Activated CD8-positive, alpha-beta memory T cell treated with anti-CD3 and anti-CD28 coated beads for 4 hours (primary cell): ENCODE measurements at places on chromosomes 13 and 19.

- DNase-seq, result no peak
These were observed 60.9 kb downstream of the THSD1 start for GRCh38 chr13:52345048-52345447.

DNA sequence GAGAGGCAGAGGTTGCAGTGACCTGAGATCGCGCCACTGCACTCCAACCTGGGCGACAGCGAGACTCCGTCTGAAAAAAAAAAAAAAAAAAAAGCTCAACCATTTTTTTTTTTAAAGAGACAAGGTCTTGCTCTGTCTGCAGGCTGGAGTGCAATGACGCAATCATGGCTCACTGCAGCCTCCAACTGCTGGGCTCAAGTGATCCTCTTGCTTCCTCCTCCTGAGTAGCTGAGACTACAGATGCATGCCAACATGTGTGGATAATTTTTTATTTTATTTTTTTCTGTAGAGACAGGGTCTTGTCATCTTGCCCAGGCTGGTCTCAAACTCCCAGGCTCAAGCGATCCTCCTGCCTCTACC lies 10.3 kb downstream of the EHD2 start:
- DNase-seq, result no peak

GRCh38 chr13:25910991-25911419 lies 140.8 kb downstream of the SHISA2 start:
- no peak for DNase-seq

- no peak for DNase-seq
These were observed 56.2 kb downstream of the LACC1 start for GRCh38 chr13:43935878-43936277.

DNA sequence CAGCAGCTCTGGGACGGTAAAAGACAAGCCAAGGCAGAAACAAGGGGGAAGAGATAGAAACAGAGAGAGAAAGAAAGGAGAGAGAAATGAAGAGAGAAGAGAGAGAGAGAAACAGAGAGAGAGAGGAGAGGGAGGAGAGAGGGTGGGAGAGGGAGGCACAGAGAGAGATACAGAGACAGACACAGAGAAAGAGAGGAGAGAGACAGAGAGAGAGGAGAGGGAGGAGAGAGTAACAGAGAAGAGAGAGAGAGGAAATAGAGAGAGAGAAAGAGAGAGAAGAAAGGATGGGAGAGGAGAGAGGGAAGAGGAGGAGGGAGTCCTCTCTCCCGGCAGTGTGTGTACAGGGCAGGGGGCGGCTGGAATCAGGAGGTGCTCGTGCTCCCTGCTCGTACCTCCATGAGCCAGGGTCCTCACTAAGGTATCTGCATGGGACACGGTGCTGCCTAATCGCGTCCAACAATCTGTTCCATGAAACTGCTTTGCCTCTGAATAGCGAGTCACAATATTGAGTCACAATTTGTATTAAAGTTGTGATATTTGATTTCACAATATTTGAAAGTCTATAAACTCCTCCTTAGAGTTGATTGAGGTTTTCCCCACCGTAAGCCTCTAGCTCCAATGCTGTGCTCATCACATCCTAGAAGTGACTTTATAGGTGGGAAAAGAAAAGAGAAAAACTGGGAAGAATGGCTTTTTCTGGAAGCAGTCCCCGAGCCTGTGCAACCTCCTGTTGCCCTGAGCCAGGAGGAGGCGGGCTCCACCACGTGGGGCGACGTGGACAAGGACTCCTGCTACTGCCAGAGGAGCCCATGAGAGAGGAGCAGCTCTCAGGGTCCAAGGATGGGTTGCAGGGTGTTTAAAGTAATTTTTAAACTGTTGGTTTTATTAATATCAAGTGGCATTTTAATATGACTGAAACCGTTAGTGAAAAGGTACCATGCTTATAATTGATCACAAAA lies 81.7 kb upstream of the ARHGEF7 start:
- no peak for DNase-seq
